ENCODE measurements at places on chromosomes 4 and X.

- no peak for DNase-seq
These were observed 498.1 kb downstream of the NLGN4X start for GRCh38 chrX:5730556-5730955.

- no peak for DNase-seq
These were observed 68.9 kb upstream of the MND1 start for GRCh38 chr4:153275380-153276276.

- no peak for DNase-seq
These were observed 16.2 kb downstream of the NKX6-1 start for GRCh38 chr4:84482564-84483563.

GRCh38 chrX:47093248-47093647, 15.0 kb downstream of the RGN start:
- DNase-seq = peak; percentile 17

DNA sequence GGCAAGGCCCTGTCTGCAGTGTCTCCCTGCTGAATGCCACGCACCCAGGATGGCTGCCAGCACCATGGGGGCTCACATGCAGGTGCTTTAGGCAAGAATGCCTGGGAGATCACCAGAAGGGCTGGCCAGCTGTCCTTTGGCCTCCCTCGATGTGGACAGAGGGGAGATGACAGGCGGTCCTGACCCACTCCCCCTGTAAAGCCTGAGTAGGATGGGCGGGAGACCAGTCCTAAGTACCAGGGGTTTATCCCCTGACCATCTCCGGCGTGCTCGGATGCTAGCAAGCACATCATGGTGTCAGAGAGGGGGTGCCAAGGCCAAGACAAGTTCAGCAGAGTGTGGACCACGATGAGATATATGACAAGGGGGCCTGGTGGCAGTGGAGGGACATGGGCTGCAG, 5.3 kb downstream of the PDZD4 start:
- no peak for DNase-seq

- DNase-seq = no peak
These were observed 1765.8 kb downstream of the PCDH7 start for GRCh38 chr4:32485956-32486355.

DNA sequence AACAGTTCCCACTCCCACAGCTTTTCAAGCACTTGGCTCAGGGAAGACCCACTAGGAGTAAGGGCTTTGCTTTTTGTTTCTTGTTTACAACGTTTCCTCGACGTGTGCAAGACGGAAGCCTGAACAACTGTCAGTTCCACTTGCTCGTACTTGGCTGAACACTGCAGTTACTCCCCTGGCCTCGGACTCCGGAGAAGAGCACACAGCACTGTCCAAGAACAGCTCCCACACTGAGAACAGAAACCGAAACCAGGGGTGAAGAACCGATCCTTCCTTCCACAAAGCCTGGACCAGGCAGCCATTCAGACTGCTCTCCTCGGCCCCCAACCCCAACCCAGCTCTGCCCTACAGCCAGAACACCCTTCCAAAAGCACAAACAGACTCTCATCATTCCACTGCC, 25.5 kb downstream of the IRF2 start:
- DNase-seq = peak; percentile 27

- DNase-seq = no peak
These were observed 83.5 kb downstream of the ZNF674 start for GRCh38 chrX:46461660-46462191.

GRCh38 chrX:5399403-5399802, 829.3 kb downstream of the NLGN4X start:
- DNase-seq = no peak

DNA sequence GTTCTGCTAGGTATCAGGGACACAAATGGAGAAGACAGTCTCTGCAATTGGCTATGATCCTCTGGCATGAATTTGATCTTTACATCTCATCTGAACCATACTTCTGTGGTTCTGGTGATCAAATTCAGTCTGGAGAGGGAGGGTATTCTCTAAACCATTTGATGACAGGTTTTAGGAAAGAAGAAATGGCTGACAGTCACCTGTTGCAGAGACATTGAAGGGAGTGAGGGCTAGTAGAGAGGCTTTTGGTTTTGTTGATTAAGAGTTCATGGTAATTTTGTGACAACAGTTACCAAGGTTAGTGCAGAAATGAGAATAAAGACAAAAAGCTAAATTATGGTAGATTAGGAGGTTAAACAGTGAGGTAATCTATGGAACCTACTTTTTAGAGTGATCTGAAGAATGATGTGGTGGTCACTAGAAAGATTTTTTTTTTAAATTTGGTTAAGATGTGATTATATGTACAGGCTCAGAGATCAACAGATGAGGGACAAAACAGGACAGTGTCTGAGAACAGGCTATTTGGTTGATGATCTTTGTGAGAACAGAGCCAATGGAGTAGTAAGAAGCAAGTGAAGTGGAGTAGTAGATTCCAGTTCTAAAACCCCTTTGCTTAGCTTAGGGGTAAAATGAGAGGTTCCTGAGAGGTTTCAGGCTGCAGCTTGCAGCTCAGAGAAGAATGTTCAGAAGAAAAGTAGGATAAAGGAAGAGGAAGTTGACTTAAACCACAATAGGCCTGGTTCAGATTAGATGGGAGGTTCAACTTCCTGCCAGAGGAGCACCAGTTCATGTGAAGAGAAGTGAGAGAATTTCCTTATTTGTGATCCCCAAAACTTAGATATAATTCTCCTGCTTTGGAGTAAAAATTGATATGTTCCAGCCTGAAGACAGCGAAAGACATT, 34.7 kb downstream of the VSIG4 start:
- DNase-seq = no peak

All from CD4-positive, alpha-beta T cell treated with Interleukin-1 beta for 1 hour (primary cell).